Dermis blood vessel endothelial cell (primary cell): ENCODE measurements at places on chromosomes 7 and 10.

GRCh38 chr7:68267486-68267885 lies 1270.9 kb downstream of the TYW1 start:
- no peak for DNase-seq

- DNase-seq = peak; percentile 83
Measured at GRCh38 chr10:72328045-72328828, 26.5 kb downstream of the DNAJB12 start.

DNA sequence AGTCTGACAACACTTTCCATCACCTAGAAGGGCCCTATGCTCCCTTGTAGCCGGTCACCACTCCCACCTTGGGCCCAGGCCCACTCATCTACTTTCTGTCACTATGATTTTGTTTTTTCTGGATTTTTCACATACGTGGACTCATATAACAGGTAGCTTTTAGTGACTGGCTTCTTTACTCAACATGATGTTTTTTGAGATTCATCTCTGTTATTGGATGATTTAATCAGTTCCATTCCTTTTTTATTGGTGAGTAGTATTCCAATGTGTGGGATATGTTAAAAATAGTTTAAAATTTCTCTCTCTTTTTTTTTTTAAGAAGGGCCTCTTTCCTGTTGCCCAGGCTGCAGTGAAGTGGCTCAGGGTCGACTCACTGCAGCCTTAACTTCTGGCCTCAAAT lies 9.3 kb downstream of the PALD1 start:
- DNase-seq = no peak

DNA sequence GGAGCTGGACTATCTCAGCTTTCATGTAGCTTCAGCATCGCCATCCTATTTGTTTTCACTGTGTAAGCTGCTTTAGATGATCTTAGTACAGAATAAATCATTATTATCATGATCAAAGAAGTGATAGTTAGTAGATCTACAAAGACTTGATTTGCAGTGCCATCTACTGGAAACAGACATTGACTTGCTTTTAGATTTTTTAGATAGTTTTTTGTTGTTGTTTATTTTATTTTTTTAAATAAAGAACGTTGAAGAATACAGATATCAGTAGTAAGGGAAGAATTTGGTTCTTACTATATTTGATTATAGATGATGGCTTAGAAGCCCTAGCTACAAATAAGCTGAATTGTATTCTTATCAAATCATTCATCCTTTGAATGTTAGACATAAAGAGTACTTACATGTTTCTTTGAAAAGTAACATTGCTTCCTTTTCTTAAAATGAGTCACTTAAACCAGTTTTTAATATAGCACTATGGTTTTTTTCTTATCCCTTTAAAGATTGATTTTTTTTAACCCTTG lies 6.3 kb upstream of the SFMBT2 start:
- DNase-seq = peak; percentile 70

- DNase-seq = no peak
Measured at GRCh38 chr10:71812913-71813590, 38.0 kb downstream of the PSAP start.

GRCh38 chr10:73551515-73551914 lies 39.6 kb downstream of the USP54 start:
- no peak for DNase-seq

- no peak for DNase-seq
Measured at GRCh38 chr10:6233725-6234277, 31.1 kb downstream of the PFKFB3 start.

- no peak for DNase-seq
Measured at GRCh38 chr10:23870651-23871610, 338.0 kb upstream of the KIAA1217 start.

- DNase-seq = no peak
Measured at GRCh38 chr7:17580141-17580540, 281.7 kb downstream of the AHR start.

DNA sequence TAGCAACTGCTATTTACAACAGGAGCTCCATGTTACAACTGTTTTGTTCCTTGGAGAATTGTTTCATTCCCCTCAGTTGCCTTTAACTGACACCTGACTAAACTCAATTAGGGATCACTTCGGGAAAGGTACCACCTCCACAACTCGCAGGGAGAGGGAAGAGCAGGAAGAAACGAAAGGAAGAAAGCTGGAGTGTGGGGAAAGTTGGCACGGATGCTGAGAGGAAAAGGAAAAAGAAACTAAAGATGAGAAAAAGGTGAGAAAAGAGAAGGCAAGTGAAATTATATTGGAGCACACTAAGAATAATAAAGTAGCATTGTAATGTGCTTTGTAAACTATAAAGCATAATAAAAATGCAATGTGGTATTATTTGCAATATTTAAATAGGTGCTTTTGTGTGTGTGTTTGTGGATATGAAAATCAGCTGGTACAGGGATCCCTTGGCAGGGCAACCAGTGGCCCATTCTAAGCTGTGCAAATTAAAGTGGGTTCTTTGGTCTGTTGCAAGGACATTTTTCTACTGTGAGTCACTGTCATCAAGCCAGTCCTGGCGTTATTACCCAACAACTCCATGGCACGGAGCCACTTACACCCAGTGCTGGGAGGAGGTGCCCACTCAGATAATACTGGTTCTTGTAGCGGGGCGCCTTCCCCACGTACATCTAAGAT lies 45.9 kb downstream of the HIPK2 start:
- DNase-seq = peak; percentile 88

- peak; percentile 55 for DNase-seq
Measured at GRCh38 chr7:85185424-85186082, 1.3 kb downstream of the SEMA3D start.

GRCh38 chr10:78281627-78282026 lies 248.0 kb downstream of the RPS24 start:
- no peak for DNase-seq

- DNase-seq = no peak
Measured at GRCh38 chr7:148044173-148044572, 546.4 kb upstream of the C7orf33 start.

DNA sequence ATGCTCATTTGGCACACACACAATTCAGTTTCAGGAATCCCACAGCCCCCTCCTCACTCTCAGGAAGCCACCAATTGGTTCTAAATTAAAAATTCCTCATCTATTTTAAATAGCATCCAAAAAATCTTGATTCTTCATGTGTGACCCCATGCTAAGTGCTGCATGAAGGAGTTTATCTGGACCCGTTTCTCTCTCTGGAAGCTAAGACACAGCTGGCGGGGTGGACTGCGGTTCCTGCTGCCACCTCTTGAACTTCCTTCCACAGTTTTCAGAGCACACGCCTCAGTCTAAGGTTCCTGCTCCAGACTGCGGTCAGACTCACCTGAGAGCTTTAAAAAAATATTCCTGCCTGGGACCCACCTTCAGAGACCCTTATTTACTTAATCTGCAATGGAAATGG lies 34.5 kb downstream of the LYZL1 start:
- DNase-seq = no peak

DNA sequence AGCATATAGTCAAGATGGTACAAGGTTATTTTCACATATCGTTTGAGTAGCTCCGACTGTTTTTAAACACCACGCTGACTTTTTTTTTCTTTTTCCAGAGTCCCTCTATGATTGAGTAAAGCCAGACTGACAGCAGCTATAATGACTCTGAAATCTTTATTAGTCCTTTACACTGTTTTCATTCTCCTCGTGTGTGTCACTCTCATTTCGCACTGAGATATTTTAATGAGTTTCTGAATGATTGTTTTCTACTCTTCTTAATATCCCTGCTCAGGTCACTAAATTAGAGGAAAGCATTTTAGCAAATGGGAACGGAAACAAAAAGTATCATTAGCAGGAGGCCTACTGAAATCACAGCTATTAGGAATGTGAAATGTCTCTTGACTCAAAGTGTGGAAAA lies 162.3 kb upstream of the MTPN start:
- DNase-seq = no peak

GRCh38 chr7:137591421-137591837 lies 247.9 kb upstream of the PTN start:
- peak; percentile 60 for DNase-seq

DNA sequence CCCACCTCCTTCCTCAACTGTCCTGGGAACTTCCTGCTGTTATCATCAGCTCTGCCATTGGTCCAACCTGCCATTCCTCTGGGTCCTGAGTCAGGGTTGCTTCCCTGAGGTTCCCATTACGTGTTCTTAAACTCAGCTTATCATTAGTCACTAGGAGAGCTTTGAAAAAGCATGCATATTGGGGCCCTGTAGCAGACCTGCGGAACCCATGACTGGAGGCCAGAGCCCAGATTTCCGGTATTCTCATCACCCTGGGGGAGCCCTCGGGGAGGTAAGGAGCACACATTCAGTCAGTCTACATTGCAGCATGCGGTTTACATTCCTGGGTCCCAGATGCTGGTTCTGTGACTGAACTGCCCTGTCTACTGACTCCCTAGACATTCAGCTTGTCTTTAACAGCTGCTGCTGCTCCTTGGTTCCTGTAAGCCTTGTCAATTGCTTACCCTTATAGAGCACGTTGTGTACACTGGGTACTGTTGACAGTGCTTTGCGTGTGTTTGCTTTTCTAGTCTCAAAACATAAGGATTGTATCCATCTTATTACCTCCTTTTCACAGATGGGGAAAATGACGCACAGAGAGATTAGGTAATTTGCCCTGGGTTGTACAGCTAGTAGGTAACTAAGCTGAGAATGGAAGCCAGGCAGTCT lies 12.8 kb downstream of the CDHR3 start:
- no peak for DNase-seq

DNA sequence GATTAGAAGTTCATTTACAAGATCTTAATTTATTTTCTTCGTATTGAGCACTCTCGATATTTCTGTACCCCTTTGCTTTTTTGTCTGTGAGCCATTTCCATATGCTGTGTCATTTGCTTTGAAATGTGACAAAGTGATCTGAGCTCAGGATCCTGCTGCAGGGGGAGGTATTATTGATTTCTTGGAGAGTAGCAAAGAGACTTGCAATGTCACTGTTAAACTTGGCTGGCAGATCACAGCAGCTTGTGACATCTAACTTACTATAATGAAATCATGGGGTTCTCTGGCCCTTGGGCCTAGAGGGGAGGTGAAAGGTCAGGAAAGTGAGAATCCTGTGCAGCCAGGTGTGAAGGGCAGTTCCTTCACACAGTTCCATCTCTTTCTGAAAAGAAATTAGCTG lies 923.4 kb downstream of the REEP3 start:
- no peak for DNase-seq

DNA sequence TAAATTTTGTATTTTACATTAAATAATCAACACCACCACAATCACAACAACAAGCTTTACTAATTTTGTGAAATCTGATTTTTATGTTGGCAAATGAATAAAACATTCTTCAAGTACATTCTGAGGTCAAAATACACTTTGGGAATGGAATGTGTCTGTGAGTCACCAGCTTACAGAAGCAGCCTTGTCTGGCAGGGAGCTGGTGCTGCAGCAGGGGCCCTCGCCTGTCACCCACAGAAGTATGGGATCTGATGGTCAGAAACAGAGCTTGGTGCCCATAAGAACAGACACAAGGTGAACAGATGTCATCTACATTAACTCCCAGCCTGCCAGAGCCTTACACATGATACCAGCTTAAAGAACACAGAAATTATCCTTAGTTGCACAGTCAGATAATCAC lies 496.9 kb downstream of the CCSER2 start:
- no peak for DNase-seq

DNA sequence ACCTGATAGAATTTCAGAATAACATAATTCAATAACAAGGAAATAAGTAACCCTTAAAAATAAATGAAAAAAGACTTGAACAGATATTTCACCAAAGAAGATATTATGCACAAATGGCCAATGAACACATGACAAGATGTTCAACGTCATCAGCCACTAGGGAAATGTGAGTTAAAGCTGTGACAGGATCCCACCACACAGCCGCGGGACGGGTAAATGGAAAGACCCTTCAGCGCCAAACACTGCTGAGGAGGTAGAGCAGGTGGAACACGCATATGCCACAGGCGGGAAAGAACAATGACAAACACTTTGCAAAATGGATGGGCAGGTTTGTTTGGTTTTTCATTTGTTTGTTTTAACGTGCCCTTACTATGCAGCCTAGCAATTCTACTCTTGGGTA lies 86.1 kb upstream of the RNF32 start:
- DNase-seq = no peak

- DNase-seq = peak; percentile 1
Measured at GRCh38 chr7:38463277-38464225, 167.6 kb downstream of the AMPH start.

DNA sequence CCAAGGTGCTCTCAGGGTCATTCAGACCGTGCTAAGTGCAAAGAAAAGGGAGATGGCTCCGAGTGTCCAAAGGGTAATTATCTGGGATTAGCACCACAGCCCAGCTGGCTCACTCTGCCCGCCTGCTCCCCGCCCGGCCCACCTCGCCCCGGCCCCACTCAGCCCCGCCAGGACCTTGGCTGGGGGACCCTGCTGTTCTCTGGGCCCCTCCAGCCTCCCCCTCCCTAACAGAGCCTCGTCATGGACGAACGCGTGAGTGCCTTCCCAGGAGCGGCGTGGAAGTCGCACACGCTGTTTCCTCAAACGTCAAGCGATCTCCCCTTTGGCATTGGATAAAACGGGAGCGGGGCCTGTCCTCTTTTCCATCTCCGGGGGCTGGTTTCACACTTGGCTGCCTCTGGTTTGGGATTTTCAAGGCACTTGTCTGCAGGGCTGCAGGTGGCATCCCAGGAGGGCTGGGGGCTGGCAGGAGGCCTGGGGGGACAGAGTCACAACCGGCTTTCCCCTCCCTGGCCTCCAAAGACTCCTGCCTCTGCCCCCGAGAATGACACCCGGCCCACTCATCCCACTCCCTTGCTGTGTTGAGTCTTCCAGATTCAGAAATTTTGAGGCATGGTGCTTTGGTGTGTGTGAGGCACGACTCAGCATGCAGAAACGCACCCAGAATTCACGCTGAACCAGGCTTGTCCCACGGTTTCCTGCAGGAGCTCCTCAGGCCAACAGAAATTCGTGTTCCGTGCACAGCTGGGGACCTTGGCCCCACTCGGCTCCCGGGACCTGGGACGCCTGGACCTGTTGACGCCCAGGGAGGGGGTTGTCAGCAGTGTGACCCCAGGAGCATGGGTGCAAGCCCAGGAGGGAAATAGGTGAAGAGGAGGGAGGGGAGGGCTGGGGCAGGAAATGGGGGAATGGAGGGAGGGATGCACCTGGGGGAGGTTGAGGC lies 110.0 kb downstream of the PDGFA start:
- no peak for DNase-seq

DNA sequence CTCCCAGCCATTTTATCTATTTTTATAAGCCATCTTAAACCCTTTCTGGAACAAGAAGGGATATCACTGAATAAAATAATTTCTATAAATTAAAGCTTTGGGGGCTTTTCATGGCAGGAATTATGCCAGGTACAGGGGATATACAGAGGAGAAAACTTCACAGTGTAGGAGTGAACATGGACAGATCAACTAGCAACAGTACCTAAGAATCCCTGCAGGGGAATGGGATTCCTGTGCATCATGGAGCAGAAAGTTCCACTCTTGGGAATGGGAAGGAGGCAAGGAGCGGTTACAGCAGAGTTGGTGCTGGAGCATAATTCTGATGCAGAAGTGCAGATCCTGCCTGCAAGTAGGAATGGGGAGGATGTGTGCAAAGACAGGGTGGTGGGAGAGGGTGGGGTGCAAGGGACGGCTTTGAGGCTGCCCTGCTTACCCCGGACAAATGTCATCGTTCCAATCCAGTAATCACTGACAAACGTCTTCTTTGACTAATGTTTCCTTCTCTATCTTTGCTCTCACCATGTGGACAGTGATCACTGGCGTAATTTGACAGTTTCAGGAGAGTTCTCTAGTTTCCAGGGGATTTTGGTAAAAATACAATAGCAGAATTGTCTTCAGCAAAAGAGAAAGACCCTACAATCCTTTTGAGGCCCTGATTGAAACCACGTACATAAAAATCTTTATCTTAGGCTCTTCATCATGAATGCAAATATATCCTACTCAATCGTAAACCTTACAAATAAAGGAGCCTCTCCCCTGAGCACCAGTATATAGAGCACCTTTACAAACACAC lies 196.7 kb downstream of the HECW1 start:
- no peak for DNase-seq

- DNase-seq = peak; percentile 94
Measured at GRCh38 chr7:64999165-65000004, 7.1 kb downstream of the ERV3-1 start.
